NCI-H1105 treated with DMSO at 0.1 percent for 48 hours (cell line): ENCODE measurements at places on chromosomes 3 and 15.
A peak's percentile ranks its signal among the peaks of the same experiment; 100 is the strongest.

DNA sequence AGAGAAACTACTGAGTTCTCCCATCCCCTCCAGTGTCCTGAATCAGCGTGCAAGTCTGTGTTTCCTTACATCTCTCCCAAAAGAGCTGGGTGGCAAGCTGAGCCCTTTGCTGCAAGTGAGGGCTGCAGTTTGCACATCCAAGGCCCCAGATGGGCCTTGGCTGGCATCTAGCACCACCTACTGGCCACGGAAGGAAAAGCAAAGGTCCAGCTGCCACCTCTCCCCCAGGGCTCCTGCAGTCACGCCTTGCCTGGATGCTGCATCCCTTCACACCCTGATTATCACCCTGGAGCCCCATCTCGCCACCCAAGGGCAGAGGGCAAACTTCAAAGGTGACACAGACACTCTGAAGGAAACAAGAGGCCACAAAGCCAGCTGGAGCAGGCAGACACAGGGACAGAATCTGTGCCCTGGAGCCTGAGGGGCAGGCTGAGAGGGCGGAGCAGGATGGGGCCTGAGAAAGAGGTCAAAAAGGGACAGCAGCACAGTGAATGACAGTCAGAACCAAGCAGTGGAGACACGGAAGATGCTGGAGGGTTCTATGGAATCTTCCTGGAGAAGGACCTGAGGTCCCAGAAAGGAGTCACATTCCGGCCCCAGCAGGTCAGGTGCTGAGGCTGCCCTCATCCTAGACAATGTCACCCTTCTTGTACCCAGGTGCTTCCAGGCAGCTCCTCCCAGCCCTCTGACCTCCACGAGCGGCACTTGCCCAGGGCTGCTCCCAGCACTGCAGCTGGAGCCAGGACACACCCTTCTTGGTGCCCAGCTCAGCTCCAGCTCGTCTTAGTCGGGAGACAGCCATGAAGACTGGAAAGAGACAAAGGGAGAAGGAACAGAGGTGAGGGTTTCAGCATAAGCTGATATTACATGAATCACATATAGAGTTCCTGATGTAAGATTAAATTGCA lies 18.3 kb upstream of the NTRK3 start:
- DNase-seq, result peak; percentile 31

DNA sequence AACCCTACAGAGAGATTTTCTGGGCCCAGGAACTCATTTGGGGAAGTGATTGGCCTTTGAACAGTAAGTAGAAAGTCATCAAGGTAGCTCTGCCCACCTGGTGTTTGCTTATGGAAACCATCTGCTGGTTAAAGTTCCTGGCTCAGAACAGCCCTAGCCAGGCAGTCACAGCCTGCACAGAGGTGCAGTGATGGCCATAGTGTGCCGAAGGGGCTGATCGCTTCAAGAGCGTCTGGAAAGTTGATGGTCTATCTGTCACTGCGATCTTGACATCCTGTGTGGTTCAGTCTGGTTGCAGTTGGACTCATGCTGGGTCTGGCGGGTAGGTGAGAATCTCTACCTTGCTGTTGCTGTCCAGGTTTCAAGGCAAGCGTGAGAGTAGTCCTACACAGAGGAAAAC lies 151.6 kb downstream of the SLCO3A1 start:
- DNase-seq, result peak; percentile 58

GRCh38 chr3:140223631-140224030 lies 288.6 kb downstream of the CLSTN2 start:
- DNase-seq, result no peak

DNA sequence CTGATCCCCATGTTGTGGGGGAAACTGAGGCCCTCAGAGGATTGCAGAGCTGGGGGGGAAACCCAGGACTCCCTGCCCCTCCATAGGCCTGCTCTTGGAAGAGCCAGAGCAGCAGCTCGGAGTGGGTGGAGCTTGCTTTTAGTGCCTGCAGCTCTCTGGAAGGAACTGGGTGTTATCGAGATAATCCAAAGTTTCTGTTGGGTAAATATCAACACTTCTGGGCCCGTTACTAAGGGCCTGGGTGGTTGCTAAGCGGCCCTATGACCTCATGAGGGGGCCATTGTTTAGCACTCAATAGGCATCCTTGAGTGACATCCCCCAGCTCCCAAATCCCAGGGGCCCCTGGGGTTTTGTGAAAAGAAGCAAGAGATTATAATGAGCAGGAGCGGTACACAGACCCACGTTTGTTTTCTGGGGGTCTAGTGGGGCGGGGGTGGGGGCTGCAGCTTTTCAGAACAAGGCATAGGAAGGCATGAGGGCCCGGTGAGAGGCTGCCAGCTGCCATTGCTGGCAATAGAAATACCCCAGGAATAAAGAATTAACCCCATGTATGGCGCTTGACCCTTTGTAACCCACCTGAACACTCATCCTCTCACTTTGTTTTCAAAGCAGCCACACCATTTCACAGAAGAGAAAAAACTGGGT lies 48.3 kb upstream of the ATP2B2 start:
- no peak for DNase-seq

DNA sequence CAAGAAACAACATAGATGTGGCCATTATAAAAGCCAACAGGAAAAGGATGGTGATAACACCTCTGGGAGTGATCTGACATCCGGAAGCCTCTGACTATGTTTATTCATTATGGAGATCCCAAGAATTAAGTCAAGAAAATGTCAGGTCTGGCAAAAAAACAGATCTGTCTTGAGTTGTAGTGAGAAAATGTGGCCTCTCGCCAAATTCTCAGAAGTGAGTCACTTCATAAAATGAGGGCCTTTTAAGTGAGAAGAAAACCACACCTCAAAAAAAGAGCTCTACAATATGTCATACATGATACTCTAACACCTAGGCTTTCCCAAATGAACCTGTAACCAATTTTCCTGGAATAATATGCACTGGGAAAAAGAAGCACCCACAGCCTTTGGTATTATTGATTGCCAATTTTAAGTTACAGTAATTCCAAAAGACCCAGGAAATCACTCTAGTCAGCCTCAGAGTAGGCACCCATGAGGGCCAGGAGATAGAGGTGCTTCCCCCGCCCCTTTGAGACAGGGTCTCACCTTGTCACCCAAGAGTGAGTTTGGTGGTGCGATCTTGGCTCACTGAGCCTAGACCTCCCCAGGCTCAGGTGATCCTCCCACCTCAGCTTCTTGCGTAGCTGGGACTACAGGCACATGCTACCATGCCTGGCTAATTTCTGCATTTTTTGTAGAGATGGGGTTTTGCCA lies 38.0 kb downstream of the CCR3 start:
- no peak for DNase-seq
